ENCODE measurements at places on chromosomes 12 and 14.

DNA sequence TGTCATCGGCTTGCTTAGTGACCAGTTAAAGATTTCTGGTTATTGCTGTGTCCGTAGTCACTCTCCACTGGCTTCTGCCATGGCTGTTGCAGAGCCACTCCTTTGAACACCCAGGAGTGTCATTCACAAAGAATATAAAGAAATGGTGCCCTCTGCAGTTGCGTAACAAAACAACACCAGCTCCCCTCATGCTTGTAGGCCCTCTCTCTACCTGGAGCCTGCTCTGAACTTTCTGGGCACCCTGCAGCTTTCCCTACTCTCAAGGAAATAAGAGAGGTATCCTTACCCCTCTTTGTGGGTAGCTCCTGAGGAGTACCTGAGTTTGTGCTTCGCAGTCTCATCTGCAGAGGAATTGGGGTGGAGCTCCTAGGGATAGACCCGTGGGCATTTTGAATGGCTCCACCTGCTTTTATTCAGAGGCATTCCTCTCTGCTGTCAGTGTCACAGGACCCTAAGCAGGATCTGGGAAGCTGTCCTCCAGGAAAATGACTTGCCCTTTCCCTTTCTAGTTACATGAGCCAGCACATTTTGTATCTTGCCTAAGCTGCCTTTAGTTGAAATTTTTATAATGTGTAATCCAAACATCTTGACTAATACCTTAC lies 97.2 kb upstream of the TMEM260 start:
- DNase-seq = no peak

DNA sequence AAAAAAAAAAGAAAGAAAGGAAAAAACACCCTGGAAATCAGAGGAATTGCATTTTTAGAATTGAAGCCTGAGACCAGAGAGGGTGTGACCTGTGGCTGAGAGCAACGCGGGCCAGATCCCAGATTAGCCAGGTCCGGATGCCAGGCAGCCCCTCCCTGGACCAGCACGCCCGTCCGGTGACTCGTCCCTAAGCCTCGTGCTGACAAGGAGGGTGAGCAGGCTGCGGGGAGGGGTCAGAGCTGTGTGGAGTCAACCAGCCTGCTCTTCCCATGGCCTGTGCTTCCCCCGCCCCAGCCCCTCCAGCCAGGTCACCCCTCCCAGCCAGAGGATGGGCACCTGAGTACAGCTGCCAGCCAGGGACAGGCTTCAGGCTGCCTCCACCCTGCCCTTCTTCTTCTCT lies 4.2 kb upstream of the KLC1 start:
- DNase-seq = no peak

GRCh38 chr12:72493407-72493806 lies 221.2 kb downstream of the TRHDE start:
- no peak for DNase-seq

DNA sequence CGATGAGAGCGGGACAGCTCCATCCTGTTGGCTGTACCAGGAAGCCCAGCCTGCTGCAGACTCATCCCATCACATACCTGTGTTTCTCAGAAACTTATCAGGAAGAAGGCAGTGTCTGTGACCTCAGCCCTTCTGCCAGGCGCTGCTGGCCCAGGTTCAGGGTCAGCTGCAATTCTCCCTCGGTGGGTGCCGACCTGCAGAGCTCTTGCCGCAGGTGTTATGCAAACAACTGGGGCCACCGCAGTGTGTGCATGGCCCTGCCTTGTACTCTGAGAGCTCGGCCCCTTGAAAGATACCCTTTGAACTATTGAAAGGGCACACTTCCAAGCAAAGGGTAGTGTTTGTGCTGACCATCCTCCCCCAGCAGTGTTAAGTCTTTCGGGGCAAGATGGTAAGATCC lies 322.2 kb upstream of the DIO3 start:
- no peak for DNase-seq

GRCh38 chr12:48717252-48717695 lies 767 bp upstream of the CCNT1 start:
- no peak for DNase-seq

- no peak for DNase-seq
Observed at GRCh38 chr12:106249411-106250135, 1.8 kb upstream of the CKAP4 start.

- DNase-seq = no peak
Observed at GRCh38 chr14:104580961-104581360, 1.4 kb downstream of the C14orf180 start.

DNA sequence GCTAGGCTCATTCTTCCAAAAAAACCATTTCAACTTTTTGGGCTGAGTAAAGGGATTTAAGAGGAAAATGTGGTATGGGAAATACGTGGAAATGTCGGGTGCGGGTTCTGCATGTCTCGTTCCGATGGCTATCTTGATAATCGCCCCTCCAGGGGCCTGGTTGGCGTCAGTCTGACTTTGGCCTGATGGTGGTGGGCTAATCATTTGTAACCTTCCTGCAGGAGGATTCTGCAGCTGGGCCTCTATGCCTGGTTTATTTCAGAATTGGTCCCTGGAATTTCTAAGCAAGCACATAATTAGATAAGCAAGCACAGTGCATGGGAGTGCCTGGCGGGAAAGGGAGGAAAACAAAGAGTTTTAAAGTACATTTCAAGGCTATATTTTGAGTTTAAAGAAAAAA lies 14.8 kb upstream of the SLC4A8 start:
- no peak for DNase-seq

- DNase-seq = no peak
Observed at GRCh38 chr12:75622492-75622891, 111.1 kb upstream of the KRR1 start.

- no peak for DNase-seq
Observed at GRCh38 chr14:24298892-24299254, 707 bp downstream of the DHRS1 start.

GRCh38 chr12:48773686-48774085 lies 15.2 kb downstream of the ADCY6 start:
- DNase-seq = no peak

- no peak for DNase-seq
Observed at GRCh38 chr12:4506870-4507269, 31.8 kb upstream of the RAD51AP1 start.

- DNase-seq = no peak
Observed at GRCh38 chr12:26109343-26109881, 15.4 kb downstream of the BHLHE41 start.

DNA sequence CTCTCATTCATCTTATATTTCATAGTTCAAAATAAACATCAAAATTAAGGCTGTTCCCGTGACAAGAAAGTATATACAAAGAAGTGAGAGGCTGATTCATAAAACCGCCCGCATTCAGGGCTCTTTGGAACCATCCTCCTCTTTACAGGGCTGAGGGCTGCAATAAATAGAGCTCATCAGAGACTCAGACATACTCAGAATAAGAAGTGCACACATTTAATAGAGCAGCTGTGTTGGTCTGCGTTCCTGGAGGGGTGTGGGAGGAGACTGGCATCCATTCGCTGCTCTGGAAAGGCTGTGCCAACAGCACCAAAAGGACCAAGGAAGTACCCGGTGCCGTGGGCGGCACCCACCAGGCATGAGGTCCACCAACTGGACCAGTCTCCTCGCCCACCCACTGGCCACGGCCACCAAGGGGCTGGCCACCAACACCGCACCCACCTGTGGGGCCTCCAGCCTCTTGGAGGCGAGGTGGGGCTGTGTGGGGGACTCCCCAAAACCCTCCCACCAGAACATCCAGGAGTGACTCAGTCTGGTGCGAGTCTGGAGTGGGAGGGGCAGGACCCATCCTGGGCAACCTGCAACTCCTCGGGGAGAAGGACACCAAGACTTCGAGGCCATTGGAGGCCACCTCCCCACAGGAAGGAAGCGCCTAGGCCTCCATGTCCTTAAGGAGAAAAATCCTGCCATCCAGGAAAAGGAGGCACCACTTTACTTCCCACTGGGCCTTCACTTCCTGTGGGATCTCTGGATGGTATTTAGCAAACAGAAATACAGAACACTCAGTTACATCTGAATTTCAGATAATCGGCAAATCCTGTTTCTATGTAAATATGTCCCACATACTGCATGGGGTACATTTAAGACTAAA lies 32.7 kb downstream of the VCPKMT start:
- DNase-seq = peak; percentile 42

DNA sequence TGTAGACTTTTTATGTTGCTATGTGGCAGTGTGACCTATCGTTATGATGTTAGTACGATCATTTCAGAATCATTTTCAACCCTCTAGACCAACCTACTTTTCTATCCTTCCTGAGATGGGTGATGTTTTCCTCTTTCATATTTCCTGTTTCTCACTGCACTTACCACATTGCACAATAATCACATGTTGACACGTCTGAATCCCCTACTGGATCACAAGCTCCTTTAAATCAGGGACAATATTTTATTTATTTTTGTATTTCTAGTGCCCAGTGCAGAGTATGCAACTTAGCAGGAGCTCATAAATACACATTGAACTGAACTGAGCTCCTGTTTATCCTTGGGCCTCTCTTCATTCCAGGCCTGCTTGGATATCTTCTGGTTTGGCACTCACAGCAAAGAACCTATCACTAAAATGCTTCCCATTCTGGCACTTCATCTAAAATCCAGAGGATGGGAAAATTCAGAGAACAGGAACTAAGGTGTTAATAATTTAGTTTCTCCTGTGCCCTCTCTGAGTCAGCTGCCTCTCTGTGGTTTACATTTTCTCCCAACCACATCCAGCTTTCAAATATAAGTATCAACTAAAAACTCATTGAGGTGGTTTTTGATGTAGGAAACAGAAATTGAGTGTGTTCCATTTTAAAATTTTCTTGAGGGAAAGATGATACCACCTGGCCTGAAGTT lies 69.4 kb upstream of the DYRK2 start:
- no peak for DNase-seq

- DNase-seq = no peak
Observed at GRCh38 chr12:52066346-52067080, 3.3 kb upstream of the ATG101 start.

GRCh38 chr14:84084056-84084630 lies 1445.8 kb upstream of the FLRT2 start:
- DNase-seq = no peak

DNA sequence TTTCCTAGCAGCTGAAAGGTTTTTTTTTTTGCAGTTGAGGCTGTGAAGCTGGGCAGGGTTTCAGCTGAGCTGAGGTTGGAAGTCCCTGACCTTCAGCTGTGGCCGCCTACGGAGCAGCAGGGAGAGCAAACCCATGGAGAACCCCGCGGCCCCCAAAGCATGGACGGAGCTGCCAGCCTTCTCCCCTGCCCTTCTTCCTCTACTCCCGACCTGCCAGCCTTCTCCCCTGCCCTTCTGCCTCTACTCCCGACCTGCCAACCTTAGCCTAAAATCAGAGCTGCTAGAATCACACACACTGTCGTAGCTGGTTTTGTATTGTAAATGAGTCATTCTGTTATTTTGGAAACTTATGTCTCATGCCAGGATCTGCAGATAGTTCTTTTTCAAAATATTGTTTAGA lies 74.6 kb downstream of the PPP2R5C start:
- no peak for DNase-seq

- no peak for DNase-seq
Observed at GRCh38 chr14:61308198-61308597, 13.2 kb upstream of the PRKCH start.
